CD4-positive, alpha-beta T cell treated with Interferon alpha-2 for 1 hour (primary cell): ENCODE measurements at places on chromosomes 5 and 9.

- no peak for DNase-seq
Observed at GRCh38 chr9:89340332-89340731, 22.0 kb downstream of the SECISBP2 start.

- peak; percentile 64 for DNase-seq
Observed at GRCh38 chr9:96061293-96061987, 185.9 kb downstream of the ERCC6L2 start.

GRCh38 chr9:80797831-80798688 lies 891.3 kb downstream of the TLE1 start:
- no peak for DNase-seq

DNA sequence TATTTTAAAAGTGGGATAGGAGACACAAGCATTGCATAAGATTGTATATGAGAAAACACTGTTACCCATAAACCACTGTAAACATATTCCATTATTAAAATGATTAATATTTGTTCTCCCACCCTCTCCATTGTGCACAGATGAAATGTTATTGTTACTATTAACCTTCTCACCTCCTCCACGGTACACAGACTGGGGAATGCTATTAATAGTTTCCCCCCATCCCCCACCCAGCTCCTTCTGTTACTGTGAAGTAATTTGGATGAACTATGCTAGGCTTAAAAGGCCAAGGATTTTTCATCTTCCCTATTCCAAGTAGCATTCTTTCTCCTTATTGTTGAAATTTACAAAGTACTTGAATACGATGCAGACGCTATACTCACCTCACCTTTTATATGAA lies 91.4 kb downstream of the JAKMIP2 start:
- no peak for DNase-seq

DNA sequence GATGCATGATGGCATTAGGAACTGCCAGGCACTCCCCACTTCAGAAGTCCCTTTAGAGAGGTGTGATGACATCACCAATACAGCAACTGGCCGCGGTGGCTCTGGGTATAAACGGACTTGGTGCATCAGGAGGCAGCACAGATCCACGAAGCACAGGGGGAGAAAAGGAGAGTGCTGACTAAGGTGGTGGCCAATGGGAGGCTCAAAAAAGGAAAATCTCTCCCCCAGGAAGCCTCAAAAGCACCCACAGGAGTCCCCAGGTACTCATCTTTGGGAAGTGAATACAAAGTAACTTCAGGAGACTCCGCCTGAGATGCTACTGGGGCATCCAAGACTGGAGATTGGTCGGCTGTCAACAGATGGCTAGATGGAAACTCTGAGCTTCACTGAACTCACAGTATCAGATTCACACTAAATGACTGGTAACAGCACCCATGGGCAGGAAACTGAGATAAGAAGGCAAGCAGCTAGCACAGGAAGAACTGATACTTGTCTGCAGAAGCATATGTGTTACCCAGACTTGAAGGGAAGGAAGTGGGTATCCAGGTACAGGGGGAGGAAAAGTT lies 7.6 kb downstream of the TTC39B start:
- DNase-seq, result peak; percentile 83

DNA sequence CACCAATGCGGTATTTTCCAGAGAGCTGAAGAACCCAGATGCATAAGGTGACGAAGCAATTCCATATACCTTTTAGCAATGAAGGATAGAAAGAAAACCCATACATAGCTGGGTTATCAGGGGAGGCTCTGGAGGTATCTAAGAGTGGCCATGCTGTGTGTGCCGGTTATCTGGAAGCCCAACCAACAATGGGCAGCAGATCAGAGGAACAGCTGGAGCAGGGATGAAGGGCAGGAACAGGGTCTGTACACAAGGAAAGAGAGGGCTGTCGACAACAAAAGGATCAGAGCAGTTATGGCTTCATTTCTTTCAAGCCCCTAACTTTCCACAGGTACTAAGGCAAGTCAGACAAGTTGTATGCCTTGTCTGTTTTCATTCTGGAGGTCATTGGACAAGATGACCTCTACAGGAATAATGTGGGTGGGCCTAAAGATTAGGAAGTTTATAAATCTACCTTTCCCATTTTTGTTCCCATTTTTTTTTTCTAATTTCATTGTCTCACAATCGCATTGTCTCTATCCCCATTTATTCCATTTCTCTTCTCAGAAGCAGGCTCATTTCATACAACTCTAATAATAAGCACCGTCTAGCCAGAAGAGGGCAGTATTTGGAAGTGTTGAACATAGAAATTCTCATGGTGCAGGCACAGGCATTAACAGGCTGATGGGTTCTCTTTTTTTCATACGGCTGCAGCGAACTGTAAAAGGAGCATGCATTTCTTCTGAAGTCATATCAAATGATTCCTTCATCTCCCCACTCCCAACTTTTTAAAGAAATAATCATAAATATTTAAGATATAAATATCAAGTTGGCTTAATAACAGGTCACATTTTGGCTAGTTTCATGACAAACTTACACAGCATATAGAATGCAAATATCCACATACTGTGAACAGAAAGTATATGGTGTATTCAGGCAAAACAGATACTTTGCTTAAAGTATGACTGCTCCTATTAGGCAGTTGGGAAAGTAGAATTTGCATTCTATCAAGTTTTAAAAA lies 63.5 kb downstream of the ZNF474 start:
- DNase-seq, result no peak

- DNase-seq, result no peak
Observed at GRCh38 chr5:115770466-115770865, 46.0 kb downstream of the CDO1 start.

DNA sequence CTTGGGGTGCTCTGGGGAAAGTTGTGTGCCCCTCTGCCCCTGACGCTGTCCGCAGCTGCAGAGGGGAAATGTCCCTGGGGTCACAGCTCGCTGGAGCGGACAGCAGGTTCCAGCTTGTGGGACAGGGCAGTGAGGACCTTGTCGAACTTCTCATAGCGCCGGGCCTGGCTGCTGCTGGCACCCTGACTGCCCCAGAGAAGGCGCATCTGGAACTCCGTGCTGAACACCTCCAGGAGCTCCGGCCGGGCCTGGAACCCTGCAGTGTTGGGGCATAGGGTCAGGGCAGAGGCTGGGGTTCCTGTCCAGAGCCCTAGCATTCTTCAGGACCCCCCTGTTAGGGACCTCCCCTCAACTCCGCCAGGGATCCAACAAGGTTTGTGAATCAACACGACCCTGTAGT lies 3.6 kb upstream of the TOR2A start:
- no peak for DNase-seq

GRCh38 chr9:29208670-29209069 lies 1635.4 kb upstream of the C9orf72 start:
- DNase-seq, result no peak

GRCh38 chr5:1179383-1179715 lies 22.0 kb upstream of the SLC6A19 start:
- DNase-seq, result no peak

- DNase-seq, result no peak
Observed at GRCh38 chr5:42252306-42252705, 170.9 kb upstream of the GHR start.

- no peak for DNase-seq
Observed at GRCh38 chr5:17413691-17414090, 84.3 kb upstream of the TAF11L2 start.

DNA sequence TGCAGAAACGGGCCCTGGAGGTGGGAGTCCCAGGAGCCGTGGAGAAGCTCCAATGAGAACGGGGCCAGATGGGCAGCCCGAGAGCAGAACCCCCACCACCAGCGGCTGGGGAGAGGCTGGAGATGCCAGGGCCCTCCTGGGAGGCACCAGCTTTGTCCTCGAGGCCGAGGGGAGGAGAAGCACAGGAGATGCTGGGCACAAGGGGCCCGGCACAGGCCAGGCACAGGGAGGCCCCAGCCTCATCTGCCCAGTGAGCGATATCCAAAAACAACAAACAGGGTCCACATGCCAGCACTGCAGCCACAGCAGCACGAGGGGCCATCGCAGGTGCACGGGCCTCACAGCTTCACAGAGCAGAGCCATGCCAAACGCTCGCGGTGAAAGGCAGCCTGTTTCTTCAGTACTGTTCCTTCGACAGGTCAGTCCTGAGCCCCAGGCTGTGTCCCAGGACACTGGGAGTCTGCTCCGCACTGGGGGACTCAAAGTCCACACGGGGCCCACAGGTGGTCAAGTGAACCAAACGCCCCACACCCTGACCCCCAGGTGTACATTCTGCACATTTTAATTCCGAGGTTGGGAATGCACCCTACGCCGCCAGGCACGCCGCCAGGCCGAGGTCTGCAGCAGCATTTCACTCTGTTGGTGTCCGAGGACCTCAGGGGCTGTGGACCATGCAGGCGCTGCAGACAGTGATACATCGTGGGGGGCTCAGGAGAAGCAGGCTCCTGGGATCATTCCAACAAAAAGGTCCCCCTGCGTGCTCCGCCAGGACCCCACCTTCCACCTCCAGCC lies 9.5 kb downstream of the LPCAT1 start:
- DNase-seq, result no peak

- DNase-seq, result no peak
Observed at GRCh38 chr5:143271431-143271830, 132.1 kb downstream of the NR3C1 start.

GRCh38 chr5:77924081-77924480 lies 147.9 kb upstream of the TBCA start:
- DNase-seq, result no peak

- DNase-seq, result no peak
Observed at GRCh38 chr5:159951834-159952233, 35.6 kb downstream of the ADRA1B start.

DNA sequence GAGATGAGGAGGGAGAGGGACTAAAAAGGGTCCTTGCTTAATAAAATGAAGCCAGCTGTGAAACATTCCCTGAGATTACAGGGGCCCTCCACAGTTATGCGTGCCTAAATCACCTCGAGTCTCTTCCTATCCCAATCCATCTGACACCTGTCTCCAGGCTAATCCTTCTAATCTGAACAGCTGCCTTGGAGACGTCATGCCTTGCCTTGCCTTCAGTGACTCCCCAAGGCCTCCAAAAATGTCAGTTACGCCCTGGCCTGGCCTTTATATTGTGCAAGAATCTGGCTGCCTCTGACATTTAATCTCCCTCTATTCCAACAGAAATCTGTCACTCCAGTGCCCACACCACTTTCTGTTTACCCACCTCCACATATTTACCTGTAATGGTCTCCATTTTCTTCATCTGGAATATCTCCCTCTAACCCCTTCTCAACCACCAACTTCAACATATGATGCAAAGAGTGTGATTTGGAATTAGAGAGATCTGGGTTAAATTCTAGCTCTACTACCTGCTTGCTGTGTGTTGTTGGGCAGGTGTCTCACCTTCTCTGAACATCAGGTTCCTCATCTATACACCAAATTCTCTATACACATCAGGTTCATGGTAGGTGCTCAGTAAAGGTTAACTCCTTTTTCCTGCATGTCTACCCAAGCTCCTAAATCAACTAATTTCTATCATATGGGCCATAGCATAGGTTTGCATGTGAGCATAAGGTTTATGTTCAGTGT lies 57.9 kb downstream of the PTCD2 start:
- no peak for DNase-seq

- no peak for DNase-seq
Observed at GRCh38 chr5:132371603-132371994, 2.1 kb downstream of the SLC22A5 start.

GRCh38 chr5:40834849-40835787 lies at the start of gene RPL37:
RPL37 (minus strand) TSS chr5:40835222; CDS start chr5:40835185, 37 bp downstream.
- DNase-seq, result peak; percentile 93

DNA sequence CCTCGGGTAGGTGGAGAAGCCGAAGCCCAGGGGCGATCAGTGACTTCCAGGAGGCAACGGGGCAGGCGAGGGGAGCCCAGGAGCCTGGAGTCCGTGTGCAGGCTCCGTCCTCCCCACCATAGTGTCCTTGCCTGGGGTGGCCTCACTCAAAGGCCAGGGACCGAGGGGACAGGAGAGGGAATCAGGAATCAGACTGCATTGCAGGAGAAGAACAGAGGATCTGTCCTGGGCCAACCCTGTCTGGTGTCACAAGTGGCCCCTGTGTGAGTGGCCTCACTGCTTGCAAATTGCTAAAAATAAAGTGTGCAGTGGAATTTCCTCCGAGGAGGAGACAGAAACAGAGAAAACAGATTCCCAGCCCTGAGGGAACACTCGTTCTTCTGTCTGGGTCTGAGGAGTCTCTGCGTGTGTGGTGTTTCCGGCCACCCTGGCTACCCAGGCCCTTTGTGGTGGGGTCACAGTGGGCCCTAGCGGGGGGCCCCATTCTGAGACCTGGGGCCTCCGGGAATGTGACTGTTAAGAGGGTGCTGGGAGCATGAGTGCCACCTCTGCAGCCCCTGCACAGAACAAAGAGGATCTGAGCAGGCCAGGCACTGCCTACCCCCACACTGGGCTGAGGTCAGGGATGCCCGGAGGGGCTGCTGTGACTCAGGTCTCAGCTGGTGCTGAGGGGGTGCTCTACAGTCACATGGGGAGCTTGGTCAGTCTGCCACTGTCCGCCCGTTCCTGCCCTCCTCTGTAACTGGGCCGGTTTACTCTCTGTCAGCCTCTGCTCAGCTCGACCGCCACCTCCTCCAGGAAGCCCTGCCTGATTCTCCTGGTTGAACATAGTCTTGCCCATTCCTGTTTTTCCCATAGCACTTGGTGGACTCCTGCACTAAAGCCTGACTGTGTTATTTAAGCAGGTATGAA lies 7.4 kb downstream of the TRAF1 start:
- DNase-seq, result no peak

- DNase-seq, result no peak
Observed at GRCh38 chr9:110327716-110328115, 9.9 kb downstream of the TXNDC8 start.

DNA sequence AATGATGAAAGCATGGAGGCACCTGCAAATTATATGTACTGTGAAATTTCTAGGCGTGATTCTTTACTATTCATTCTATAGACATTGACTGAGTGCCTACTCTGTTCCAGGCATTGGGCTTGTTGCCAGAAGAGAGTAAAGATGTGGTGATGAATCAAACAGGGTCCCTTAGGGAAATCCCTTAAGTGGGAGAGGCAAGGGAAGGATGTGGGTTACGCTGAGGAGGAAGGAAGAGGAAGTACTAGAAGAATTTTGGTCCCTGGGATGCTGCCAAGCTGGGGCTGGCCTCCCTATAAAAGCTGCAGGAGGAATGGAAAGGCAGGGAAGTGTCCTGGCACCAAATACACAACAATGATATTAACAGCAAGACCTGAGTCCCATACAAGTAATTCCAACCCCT lies 76.7 kb upstream of the SPOCK1 start:
- no peak for DNase-seq

DNA sequence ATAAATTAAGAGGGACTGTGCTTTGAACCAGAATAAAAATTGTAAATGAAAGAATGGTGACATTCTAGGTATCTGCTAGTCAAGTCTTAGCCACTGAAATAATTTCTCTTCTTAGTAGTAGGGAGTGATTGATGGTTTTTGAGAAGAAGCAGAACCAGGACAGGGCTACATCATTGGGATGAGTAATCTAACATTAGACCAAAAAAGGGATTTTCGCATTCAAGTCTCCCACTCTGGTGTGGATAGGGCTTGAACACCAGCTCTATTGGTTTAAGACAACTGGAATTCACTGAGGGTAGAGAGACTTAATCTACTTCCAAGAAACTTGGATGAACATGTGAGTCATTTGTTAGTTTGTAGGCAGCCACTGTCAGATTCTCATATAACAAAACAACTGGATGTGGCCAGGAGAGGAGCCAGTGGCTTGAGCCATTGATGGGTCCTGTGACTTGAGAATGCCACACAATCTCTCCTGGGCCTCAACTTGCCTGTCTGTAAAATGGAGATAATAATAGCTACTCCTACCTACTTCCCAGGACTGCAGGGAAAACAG lies 16.6 kb downstream of the FAT2 start:
- DNase-seq, result no peak
